ENCODE measurements at places on chromosomes 16 and 17.

- DNase-seq = no peak
Observed at GRCh38 chr17:21293831-21294210, 9.3 kb downstream of the MAP2K3 start.

DNA sequence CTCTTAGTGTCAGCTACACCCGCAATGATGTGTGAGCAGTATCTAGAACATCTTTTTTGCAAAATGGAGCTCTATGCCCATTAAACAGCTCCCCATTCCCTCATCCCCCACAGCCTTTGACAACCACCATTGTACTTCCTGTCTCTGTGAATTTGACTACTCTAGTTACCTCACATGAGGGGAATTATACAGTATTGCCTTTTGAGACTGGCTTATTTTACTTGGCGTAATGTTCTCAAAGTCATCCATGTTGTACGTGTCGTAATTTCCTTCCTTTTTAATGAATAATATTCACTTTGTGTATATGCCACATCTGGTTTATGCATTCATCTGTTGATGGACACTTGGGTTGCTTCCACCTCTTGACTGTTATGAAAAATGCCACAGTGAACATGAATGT, 23.2 kb upstream of the CCL22 start:
- no peak for DNase-seq

DNA sequence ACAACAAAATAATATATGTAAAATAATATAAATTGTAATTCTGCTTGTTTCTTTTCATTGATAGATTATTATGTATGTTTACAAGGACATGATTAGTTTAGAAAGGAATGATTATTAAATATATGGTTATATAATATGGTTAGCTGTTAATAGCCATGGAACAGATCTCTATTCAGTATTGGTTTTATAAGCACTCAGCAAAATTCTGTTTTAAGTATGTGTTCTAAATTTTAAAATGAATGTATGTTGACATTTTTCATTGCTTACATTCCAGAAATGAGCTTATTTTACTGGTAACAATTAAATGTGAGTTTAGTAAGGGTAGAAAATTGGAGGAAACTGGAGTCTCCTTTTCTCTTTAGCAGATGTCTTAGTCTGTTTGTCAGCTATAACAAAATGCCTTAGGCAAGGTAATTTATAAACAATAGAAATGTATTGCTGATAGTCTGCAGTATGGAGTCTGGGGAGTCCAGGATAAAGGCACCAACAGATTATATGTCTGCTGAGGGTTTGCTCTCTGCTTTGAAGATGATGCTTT, 45.4 kb downstream of the NFAT5 start:
- no peak for DNase-seq

- DNase-seq = peak; percentile 19
Observed at GRCh38 chr17:77846531-77847085, 111.9 kb upstream of the TNRC6C start.

GRCh38 chr16:3696425-3697218, 20.7 kb downstream of the TRAP1 start:
- DNase-seq = no peak

DNA sequence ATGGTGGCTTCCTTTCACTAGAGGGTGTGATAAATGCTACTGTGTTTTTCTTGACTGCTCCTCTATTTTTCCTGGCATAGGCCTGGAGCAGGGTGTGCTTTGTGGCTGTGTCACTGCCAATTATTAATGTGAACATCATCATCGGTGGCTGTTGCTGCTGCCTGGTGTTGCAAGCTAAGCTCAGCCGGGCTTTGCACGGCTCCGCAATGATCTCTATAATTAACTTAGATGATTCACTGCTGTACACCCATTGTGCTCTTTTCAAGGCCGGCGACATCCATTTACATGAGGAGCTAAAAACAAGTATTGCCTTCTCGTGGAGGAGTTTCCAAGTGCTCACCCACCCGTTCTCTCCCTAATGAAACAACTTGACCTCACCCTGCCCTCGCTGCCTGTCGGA, 160.1 kb upstream of the IRX3 start:
- DNase-seq = no peak

GRCh38 chr16:26133416-26134093, 441.8 kb downstream of the HS3ST4 start:
- no peak for DNase-seq

DNA sequence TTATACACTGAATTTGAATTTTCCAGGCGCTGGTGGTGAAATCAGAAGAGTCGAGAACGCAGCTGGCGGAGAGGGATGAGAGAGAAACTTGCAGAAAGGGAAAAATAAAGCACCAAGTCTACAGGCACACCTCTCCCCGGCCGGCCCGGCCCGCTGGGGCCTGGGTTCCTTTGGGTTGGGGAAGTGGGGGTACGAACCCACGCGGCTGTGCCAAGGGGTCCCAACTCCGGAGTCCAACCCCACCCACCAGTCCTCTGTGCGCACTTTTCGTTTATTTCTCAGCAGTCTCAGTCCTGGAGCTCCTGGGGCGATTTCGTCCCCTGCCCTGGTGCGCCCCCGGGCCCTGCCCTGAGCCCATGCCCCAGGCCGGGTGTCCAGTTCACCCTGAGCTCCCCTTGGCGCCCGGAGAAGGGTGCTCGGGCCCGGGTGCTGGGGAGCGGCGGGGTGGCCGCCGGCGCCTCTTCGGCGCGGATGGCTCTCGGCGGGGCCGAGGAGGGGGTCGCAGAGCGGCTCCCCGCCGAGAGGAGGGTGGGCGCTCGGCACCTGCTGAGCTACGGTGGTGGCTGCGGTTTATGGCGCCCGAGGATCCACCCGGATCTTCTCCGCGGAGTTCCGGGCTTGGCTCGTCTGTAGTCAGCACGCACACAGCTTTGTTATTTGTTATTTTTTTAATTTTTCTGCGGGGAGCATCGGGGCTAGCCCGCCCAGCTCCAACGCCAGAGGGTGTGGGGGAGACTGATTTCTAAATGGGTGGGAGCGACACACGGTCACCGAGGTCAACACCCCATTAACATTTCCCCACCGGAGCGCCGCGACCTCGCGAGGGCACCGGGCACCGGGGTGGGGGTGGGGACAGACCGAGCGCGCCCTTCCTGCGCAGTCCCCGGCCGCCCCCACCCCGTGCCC, 15.7 kb upstream of the CBX8 start:
- DNase-seq = no peak

- DNase-seq = peak; percentile 75
Observed at GRCh38 chr17:18217412-18218015, 7.9 kb upstream of the LLGL1 start.

GRCh38 chr16:55671206-55671973, 15.6 kb downstream of the SLC6A2 start:
- no peak for DNase-seq

Data from CD4-positive, alpha-beta T cell treated with Interleukin-17A for 1 hour (primary cell).